ENCODE measurements at places on chromosomes 12 and 14.

DNA sequence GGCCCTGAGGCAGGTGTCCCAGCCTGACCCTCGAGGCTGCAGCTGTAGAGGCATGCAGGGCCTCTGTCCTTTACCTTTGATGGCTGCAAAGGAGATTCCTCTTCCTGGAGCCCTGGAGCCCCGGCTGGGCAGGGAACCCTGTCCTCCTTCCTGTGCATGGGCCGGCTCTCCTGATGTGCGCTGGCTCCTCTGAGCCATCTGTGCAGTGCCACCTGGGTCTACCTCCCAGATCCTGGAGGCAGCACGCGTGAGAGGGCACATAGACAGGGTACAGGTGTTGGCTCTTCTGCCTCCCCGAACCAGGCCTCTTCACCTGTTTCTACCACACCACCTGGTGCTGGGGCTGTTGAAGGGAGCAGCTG, 115.1 kb downstream of the BEGAIN start:
- DNase-seq, result no peak

DNA sequence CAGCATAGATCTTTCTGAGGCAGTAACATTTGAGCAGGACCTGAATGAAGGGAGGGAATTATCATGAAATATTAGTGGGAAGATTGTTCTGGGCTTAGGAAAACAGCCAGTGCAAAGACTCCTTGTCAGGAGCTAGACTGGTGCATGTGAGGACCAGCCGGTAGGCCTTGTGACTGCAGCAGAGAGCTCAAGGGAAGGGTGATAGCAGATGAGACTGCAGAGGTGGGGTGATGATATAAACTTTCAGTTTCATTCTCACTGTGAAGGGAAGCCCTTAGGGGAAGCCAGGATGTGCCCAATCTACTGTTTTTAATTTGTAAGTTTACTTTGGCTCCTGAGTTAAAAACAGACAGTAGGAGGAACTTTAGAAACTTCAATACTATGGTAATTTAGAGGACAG, 12.4 kb downstream of the IL22 start:
- no peak for DNase-seq

GRCh38 chr14:77022236-77022852, 6.2 kb downstream of the IRF2BPL start:
- no peak for DNase-seq

GRCh38 chr14:92185559-92185958, 63.8 kb downstream of the CPSF2 start:
- no peak for DNase-seq

DNA sequence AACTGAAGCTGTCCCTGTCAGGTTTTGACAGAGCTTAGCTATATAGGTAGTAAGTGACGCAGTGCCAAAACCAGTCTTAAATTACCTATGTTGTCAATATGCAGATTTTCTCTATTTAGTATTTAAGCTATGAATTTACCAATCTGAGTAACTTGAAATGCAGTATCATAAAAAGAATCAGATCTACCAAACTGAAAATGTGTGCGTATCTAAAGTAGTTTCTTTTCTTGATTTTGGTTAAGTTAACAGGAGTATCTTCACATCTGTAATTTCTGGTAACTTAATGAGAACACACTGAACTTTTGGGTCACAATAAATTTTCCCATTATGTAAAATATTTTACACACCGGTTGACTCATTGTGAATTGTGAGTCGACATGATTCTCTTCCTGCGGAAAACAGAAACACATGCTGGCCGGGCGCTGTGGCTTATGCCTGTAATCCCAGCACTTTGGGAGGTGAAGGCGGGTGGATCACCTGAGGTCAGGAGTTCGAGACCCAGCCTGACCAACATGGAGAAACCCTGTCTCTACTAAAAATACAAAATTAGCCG, 45.1 kb downstream of the TRAF3 start:
- DNase-seq, result no peak

- no peak for DNase-seq
Measured at GRCh38 chr12:127179176-127179575, 1087.8 kb upstream of the TMEM132C start.

DNA sequence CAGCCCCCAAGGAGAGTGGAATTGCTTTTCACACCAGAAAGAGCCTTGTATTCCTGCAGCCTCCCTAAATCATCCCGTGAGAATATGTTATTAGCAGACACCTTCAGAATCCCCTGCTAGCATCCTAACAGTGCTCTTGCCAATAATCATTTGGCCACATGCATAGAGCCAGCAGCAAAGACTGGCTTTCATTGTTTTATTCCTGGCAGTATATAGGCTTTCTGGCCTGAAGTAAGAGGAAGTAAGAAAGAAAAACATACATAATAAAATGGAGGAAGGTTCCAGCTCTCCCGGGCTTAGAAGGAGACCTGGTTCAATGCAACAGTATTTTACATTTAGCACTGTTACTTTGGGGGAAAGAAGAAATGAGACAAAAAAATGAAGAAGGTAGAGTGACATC, 176.7 kb upstream of the ATF7IP start:
- DNase-seq, result no peak

DNA sequence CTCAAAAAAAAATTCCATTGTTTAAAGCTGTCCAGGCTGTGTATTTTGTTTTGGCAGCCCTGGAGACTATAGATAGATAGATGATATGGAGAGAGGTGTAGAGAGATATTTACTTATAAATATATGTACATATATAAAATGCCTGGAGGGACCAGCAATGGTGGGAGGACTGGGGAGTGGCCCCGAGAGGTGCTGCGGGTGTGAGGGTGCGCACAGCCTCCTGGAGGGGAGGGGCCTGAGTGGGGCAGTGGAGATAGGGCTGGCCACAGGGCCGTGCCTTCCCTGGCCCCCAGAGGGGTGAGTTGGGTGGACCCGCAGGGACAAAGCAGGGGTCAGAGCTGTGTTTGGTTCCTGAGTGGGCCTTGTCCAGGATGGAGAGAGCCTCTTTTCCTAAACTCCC, 6.5 kb downstream of the ADSS1 start:
- DNase-seq, result no peak

DNA sequence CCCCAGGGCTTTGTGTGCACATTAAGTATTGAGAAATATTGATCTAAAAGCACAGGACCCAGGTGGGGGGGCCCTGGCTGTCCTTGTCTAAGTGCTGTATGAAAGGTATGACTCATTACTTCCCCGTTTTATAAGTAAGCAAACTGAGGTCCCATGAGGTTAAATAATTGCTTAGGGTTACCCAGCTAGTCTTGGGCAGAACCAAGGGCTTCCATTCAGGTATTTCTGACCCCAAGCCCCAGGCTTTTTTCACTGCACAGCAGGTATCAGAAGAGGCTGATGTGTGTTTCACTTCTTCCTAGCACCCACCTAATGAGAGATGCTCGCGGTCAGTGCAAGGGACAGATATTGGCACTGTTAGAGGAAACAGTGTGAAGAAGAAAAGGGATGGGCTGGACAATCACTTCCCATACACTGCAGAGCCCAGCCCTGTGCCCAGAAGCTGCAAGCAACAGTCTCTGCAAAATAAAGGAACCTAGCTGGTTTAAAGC, 4.7 kb upstream of the TC2N start:
- DNase-seq, result no peak
